Stimulated activated CD4-positive, alpha-beta T cell treated with anti-CD3 and anti-CD28 coated beads, Interleukin-2, amount 100 ng/mL, for 24 hours (primary cell): ENCODE measurements at places on chromosomes 7 and 10.

GRCh38 chr10:61992059-61992460 is 90.6 kb downstream of the ARID5B start:
- no peak for DNase-seq

GRCh38 chr7:55206235-55207029 is 158.7 kb upstream of the LANCL2 start:
- no peak for DNase-seq

DNA sequence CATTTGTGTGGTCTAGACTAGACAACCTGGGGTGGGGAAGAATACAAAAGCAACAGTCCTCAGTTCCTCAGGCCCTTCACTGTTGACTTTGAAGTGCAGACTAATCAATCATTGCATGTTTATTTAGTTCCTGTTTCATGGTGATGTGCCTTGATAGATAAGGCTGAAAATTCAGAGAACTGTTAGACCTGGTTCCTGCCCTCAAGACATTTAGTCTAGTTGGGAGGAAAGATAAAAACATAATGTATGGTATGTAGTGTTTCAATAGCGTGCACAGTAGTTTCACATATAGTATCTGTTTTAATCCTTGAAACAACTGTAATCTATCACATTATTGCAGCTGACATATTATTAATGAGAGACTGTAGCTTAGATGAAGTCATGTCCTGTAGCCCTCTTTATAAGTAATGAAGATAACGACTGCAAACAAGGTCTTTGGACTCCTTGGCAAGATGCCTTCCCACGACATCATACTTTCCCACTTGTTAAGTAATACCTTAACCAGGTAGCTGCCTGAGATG is 124.0 kb downstream of the CELF2 start:
- DNase-seq, result no peak

DNA sequence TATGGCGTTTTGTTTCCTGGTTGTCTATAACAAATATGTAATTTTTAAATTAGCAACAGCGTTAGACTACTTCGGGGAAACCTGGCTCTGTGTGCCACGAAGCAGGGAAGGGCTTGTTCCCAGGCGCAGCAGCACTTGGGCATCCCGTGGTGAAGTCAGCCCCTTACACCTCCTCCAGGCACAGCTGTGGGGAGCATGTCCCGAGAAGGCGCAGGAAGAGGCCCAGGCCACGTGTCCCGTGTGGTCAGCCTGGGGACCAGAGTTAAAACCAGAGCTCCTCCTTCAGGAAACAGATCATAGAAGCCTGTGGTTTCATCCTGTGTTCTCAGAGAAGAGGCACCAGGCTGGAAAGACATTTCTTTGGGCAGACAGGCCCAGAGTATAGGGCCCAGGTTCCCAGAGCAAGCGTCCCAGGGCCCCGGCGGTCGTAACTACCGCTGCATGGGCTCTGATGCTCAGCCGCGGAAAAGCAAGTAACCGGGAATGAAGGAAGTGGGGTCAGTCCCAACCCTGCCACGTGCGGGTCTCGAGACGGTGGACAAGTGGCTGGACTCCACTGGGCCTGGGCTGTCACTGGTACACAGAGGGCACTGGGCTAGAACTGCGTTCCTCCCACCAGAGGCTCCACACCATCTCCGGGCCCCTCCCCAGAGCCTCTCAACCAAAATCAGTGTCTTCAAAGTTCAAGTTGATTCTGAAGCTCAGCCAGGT is 7.1 kb downstream of the NUDT1 start:
- DNase-seq, result peak; percentile 23

GRCh38 chr7:92750447-92750839 is 85.9 kb downstream of the CDK6 start:
- no peak for DNase-seq

DNA sequence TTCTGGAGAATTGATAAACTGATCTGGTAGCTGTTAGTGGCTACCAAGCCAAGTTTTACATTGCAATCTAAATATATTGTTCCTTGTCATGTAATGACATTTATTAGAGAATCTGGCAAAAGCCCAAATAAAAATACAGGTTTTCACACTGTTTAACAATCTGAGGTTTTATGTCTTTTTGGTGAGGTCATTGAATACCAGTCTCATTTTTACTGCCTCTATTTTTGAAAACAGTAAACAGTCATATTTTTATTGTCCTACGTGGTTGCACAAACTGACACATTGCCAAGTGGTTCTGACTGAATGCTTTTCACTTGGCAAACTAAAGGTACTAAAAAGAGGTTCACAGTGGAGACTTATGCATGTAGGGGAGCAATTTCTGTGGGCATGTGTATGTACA is 157.5 kb downstream of the PRKG1 start:
- no peak for DNase-seq
